ENCODE measurements at places on chromosomes 6 and 20.

GRCh38 chr6:1162367-1163275, 149.3 kb upstream of the FOXQ1 start:
- no peak for DNase-seq

GRCh38 chr6:157592541-157592940, 211.6 kb downstream of the ZDHHC14 start:
- DNase-seq, result no peak

DNA sequence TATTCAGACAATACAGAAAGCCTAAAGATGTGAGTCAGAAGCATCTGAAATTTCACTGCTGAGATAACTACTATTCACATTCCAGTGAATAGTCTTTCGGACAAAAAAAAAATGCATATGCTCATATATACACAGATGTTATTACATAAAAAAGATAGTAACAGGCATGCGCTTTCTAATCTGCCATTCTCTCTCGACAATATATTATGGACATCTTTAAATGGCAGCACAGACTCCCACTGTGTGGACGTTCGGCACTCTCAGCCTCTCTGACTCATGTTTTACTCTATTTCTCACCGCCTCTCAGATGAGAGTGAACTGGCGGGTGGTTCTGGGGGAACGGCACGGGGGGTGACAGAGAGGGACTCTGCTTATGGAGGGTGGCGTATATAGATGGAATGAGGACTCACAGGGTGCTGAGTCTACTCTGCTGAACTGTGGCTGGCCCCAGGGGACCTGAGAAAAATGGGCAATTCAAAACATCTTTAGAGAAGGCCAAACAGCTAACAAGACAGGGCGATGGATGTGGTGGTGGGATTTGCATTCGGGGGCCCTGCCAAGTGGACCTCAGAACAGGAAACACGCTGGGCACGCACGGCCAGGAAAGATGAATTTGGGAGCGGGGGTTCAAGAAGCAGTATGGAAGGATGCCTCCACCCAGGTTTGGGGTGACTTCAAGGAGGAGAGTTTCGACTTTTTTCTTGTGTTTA, 68.9 kb downstream of the MDGA1 start:
- DNase-seq, result no peak

GRCh38 chr6:41451515-41452163, 94.5 kb upstream of the FOXP4 start:
- DNase-seq, result no peak

DNA sequence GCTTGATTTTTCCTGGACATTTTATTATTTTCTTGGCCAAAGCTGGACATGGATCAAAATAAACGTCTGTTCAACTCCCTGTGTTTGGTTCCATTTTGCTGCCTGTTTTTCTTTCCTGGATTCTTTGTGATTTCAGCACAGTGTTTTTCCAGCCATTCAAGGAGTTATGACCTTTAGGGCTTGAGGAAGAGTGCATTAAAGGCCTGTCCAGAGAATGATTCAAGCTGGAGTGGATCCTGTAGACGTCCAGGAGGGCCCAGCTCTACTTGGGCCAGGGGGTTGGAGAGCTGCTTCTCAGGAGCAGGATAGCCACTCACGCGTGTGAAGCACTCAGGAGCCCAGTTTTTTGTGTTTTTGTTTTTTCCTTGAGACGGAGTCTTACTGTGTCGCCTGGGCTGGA, 56.5 kb upstream of the IER3 start:
- no peak for DNase-seq

DNA sequence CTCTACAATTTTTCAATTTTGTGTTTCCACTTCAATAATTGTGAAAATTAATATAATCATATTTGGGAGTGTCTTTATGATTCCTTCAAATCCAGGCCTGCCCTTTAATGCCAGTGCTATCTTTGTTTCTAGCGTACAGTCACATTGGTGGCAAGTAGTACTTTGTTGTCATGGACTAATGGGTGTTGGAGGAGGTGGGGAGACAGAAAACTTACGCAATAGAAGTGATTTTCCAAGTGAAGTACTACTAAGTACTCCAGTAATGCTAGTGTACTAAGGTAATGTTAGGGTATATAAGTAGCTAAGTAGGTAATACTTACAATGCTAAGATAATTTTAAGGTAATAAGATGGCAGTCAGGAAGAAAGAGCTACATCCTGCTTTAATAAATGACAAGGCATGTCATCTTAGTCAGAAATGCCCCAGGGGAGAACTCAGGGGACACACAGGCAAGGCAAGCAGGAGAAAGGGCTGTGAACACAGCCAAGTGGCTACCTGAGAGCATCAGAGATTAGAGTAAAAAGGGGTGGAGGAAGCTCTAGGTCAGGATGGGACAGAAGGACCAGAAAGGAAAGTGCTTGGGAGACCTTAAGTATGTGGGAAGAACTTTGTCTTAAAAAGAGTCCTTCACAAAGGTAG, 217.2 kb upstream of the PRDM1 start:
- no peak for DNase-seq

DNA sequence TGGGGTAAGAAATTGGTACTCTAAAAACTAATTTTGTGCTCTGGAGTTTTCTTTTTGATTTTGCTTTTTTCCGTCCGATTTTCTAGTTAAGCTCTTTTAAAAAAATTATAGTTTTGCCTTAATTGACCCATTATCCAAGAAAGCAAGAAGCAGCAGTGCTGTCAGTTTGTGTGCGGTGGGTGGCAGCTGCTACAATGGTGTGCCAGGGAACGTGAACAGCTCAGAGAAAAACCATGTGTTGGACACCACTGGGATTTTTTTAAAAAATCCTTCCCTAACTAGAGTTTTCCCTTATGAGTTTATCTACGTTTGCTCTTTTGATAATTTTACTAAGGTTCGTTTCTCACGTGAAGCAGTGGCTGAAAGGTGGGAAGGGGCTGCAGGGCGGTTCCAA, 8.0 kb downstream of the MAP3K5 start:
- DNase-seq, result no peak

DNA sequence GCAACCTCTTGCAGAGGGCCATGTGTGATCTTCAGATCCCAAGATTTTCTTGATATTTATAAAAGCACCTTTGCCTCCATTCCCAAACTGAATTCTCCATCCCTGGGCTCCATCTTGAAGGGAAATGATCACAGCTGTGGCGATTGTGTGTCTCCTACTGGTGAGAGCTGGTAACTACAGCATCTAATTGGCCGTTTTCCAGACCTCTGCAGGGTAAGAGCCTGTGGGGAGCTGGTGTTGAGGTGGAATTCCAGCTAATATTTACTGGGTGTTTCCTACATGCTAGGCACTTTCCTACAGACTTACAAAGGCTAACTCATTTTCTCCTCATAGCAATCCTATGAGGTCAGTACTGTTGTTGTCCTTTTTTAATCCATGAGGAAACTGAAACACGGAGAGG, 59.2 kb upstream of the FNDC1 start:
- peak; percentile 68 for DNase-seq

DNA sequence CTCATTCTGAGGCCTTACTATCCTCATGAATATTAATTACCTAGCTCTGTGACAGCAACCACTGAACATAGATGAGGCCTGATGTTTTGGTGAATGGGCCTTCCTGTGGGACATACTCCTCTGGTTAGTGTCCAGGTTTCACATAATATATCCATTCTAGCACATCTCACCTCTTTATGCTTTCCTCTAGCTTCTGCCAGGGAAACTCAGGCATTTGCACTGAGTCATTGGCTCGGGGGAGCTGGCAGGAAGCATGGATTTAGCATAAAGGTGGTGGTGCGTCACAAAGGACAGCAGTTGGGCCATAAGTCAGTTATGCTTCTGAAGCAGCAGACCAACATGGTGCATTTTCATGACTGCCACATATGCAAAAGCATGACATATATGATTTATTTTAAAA, 37.5 kb upstream of the TMEM170B start:
- no peak for DNase-seq

DNA sequence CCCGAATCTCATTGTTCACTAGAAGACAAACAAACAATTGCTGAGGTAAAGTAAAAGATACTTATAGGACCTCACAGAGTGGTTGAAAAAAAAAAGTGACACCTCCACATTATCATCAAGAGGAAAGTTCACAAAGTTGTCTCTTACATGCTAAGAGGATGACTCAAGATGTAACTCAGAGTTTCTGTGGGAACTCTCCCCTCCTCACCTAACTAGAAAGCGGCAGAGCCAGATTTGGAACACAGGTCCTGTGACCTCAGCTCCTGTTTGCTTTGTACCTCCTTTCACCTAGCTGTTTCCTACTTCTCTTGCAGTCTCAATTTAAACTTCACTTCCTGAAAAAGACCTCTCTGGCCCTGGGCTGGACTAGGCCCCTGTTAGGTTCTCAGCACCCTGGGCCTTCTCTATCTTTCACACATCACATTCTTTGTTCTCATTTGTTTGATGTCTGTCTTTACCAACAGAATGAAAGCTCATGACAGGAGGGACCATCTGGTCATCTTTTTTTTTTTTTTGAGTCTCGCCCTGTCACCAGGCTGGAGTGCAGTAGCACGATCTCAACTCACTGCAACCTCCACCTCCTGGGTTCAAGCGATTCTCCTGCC, 60.8 kb downstream of the CD24 start:
- DNase-seq, result peak; percentile 5

GRCh38 chr20:33812152-33812849, 1.2 kb downstream of the CHMP4B start:
- peak; percentile 63 for DNase-seq

- no peak for DNase-seq
These were observed 89.7 kb downstream of the SYNJ2 start for GRCh38 chr6:158071121-158072082.

DNA sequence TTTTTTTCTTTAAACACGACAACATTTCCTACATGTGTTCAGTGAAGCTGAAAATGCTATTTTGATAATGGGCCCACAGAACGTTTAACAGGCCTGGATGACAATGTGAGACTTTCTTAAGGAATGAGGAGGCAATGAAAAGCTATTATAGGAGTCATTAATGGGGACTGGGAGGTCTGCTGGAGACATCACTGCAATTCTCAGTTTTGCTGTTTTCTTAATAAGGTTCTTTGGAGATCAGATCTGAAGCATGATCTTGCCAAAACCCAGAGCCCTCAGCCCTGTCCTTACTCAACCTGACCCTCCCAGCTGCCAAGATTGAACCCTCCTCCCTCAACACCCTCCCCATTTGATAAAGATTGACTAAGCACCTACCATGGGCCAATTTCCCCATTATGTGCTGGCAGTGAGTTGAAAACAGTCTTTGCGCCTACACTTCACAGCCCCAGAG, 353.1 kb downstream of the MAFB start:
- no peak for DNase-seq

- no peak for DNase-seq
These were observed 216.0 kb downstream of the DLL1 start for GRCh38 chr6:170074907-170075306.

DNA sequence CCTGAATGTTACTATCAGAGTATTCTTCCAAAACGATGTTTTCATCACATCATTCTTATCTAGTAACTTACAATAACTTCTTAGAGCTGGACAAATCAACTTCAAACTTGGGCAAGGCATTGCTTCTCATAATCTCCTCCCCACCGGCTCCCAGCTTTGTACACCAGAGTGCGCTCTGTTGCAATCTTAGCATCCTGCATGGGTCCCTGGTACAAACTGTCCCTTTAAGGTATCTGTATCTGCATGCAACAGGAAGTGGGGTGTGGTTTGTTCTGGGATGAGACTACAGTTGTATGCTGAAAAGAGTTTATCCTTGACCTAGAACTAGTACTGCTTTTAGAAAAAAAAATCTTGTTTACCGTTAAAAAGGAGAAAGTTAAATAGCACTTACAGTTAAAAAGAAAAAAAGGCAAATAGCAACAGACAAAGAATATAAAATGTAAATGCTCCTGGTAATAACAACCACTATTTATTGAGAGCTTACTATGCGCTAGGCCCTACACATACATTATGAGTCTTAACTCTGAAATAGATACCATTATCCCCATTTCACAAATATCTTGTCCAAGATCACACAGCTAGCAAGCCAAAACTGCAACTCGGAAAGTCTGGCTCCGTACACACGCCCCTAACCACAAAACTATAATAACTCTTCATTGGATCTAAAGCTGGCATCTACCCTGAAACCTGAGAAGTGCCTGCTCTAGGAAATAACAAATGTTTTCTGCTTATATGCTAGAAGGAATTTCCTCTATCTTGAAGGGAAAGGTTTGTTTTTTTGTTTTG, 9.8 kb upstream of the HECA start:
- DNase-seq, result peak; percentile 93

DNA sequence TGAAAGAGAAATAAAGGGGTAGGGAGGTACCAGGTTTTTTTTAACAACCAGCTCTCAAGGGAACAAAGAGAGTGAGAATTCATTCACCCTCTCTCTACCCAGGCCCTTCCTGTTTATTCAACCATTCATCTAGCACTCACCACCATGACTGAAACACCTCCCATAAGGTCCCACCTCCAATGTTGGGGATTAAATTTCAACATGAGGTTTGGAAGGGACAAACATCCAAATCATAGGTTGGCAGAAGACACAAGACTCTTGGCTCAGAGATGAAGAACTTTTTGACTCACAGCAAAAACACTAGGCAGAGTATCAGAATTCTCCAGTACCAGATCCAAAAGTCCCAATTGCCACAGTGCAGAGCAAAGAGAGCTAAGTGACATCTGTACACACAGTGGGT, 186.3 kb downstream of the EDN1 start:
- DNase-seq, result no peak

GRCh38 chr20:16904751-16905150, 156.6 kb downstream of the OTOR start:
- DNase-seq, result no peak

DNA sequence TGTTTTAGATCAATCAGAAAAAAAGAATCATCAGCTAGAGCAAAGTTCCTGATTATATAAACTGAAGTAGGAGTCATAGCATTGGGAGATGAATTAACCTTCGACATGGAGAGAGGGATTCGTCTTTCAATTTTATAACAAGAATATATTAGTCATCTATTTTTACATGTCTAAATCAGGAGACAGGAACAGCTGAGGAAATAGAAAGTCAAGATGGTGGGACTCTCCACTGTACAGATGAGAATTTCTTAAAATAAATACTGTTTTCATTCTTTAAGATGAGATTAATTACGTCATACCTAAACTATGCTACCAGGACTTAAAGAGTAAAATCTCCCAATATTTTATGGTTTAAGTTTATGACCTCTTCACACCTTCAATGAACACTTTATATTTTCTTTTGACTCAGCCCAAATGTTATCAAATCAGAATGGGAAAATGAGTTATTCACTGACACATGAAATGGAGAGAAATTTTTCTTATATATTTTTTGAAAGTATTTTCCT, 1137.7 kb downstream of the EPHA7 start:
- no peak for DNase-seq

All from activated naive CD4-positive, alpha-beta T cell treated with anti-CD3 and anti-CD28 coated beads for 36 hours (primary cell).